ENCODE measurements at places on chromosomes 5 and 9.

GRCh38 chr5:167947306-167947705 is 344.1 kb upstream of the WWC1 start:
- no peak for DNase-seq

- no peak for DNase-seq
Measured at GRCh38 chr5:32369542-32370155, 56.9 kb upstream of the MTMR12 start.

GRCh38 chr5:7638456-7638855 is 212.5 kb downstream of the CFAP90 start:
- no peak for DNase-seq

- no peak for DNase-seq
Measured at GRCh38 chr9:28007097-28007817, 434.0 kb upstream of the C9orf72 start.

DNA sequence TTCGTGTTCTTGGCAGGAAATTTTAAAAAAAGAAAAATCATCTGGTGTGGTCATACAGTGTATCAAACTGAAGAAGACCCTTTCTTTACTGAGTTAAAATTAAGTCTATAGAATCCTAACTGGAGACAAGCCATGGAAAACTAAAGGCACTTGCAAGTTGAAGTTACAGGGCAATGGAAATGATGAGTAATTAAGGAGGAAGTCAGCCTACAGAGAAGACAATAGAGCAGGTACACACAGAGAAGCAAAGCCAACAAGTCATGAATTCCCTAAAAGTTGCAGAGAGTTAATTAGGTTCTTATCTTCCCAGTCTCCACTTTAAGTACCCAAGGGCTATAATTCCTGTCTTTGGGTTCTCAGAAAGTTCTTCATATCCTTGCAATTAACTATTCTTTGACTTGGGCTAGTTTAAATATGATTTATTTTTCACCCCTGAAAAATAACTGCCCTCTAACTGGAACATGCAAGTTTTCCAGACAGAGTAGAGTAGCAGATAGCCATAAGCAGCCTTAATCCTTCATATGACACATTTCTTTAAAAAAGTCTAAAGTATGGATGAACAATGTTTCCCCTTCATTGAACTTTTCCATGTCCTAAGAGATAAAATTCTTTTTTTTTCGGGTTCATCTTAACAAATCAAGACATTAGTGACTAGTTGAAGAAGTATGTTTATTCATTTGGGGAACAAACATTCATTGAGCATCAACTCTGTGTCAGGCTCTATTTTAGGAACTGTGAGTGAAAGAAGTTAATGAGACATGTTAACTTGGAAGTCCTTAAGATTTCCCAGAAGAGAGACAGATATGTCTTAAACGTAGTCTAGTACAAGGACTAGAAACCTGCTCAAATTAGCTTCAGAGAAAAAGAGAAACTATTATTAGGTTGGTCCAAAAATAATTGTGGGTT is 5.2 kb upstream of the ITGA2 start:
- no peak for DNase-seq

DNA sequence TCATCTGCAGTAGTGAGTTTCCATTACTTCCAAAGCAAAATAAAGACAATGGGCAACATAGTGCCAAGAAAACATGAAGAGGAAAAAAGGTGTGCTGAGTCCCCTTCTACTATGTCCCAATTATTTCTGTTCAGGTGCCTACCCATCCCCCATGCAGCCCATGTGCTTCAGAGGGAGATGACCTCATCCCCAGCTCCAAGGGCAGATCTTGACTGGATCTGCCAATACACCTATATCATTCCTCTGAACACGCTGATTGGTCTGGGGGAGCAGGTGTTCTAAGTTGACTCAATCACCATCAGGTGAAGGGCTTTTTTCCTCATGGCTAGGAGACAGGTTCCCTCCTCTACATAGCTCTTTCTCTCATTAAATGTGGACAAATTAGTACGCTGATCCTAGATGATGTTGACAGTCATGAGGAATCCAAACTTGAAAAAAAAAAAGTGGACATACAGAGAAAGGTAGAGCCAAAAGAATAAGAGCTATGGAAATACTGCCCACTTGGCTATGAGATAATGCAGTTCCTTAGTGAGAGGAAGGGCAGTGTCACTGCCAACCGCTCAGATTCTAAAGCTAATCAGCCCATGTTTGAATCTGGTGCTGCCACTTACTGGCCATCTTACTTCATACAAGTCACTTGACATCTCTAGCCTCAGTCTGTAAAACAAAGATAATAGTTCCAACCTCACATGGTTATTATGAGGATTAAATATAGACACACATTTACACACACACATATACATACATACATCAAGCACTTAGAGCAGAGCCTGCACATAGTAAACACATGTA is 23.1 kb downstream of the PRELID2 start:
- DNase-seq = no peak
